ENCODE measurements at places on chromosomes 5 and 9. TPM values are rescaled to one million over a fixed set of nuclear protein-coding genes. Genes with fewer than 3 reads are reported as not detected.
A peak's percentile ranks its signal among the peaks of the same experiment; 100 is the strongest.

Gene CLPTM1L
- 142 TPM for total RNA-seq

Gene SPINK7
- not detected for total RNA-seq

Gene PRRC2B
- total RNA-seq: 124 TPM

Gene CDH9
- not detected for total RNA-seq

DNA sequence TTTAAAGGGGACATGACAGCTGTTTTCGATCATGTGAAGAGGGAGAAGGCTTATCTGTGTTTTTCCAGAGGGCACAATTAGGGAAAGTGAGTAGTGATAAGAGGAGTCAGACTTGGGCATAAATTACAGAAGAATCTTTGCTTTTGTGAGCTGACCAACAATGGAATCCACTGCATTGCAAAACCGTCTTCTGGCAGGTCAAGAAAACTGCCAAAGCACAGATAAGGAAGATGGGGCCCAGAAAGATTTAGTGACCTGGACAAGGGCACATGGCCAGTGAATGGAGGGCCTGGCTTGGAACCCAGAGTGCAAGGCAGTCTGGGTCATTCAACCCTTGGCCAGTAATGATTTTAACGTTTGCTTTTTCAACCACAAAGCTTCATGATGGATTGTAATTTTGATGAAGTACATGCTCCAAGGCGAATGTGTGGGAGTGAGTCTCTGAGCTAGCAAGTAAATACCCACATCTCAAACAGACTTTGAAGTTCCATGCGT lies 153.2 kb upstream of the MAST4 start:
- peak; percentile 86 for DNase-seq
- no peaks in the 10 kb centered on the region for H3K36me3 ChIP-seq
- peaks cover 10% of the 10 kb centered on the region for H3K4me1 ChIP-seq

DNA sequence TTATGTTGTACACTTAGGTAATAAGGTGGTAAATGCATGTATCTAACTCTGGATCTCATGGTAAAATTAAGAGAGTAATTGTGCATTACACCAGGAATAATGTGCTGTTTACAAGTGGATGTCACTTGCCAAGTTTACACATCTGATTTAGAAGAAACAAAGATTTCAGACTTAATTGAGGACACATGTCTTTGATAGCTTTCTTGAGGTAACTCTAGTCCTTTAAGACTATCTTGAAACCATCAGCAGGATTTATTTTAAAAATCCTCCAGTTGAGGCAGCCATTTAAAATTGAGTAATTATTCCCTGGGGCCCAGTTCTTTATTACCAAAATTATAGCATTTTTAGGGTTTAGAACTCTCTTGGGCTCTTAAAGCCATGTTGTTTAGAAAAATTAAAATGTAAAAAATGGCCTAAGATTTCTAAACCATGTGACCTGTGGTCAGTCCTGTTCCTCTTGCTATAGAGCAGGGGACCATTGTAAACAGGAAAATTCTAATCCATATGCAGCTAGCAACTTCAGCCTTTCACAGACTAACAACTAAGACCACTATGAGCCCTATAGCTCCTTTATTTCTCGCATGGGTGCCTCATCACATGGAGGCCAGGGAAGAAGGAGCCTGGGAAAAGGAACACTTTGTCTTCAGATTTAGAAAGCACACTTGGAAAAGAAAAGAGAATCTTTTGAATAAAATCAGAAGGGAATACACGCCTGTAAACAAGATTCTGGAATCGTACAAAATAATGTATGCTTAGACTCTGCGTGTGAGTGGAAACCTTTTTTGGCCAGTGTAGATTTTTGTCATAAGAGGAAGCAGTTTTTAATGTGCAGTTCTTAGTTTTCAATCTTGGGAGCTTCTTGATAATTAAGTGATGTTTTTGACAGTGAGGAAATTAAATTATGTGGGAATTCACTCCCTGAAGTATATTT lies 71.2 kb downstream of the ZSWIM6 start:
- no peaks in the 10 kb centered on the region for H3K36me3 ChIP-seq
- H3K27ac ChIP-seq: no peak overlapping the region
- no peaks in the 10 kb centered on the region for H3K4me1 ChIP-seq
- H3K4me3 ChIP-seq: no peak overlapping the region
- DNase-seq: no peak

DNA sequence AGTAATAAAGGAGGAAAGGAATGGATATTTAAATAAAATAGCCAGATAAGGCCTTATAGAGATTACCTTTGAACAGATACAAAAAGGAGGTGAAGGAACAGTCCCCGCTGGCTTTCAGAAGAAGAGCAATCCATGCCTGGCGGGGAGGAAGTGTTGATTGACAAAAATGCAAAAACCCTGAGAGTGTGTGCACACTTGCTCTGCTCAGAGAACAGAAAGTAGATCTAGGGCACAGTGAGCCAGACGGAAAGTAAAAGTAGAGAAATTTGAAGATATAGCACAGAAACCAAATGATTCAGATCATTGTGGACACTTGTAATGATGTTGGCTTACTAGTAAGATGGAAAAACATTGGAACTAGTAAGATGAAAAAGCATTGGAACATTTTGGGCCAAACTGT lies 720.6 kb downstream of the PTPRD start:
- DNase-seq: no peak
- H3K27ac ChIP-seq: no peak overlapping the region
- no peaks in the 10 kb centered on the region for H3K4me1 ChIP-seq
- H3K36me3 ChIP-seq: no peaks in the 10 kb centered on the region
- no peaks in the 10 kb centered on the region for H3K27me3 ChIP-seq

DNA sequence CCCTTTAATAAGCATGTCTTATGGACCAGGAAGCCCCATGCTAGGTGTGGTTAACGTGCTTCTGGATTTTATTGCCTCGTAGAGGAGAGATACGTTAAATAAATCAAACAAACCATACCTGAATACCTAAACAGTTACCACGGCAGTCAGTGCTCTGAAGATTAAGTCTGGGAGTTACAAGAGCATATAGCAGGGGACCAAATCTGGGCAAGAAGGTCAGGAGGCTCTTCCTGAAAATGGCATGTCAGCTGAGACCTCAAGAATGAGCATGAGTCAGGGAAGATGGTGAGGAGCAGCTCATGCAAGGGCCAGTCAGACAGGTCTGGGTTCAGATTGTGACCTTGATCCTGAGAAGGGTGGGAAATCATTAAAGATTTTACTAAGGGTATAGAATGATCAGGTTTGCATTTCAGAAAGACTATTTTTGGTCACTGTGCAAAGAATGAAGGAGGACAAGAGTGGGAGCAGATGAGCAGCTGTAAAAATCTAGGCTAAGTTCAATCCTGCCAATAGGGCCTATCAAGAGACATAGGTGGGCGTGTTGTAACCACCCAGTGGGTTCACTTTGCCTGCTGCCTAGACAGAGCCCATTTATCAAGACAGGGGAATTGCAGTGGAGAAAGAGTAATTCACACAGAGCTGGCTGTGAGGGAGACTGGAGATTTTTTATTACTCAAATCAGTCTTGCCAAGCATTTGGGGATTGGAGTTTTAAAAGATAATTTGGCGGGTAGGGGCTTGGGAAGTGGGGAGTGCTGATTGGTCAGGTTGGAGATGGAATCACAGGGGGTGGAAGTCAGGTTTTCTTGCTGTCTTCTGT lies 4.8 kb upstream of the ZNF366 start:
- no peak for DNase-seq
- no peaks in the 10 kb centered on the region for H3K27me3 ChIP-seq
- no peaks in the 10 kb centered on the region for H3K36me3 ChIP-seq
- no peaks in the 10 kb centered on the region for H3K4me1 ChIP-seq
- no peak overlapping the region for H3K4me3 ChIP-seq

- H3K27me3 ChIP-seq: no peaks in the 10 kb centered on the region
- H3K4me3 ChIP-seq: no peak overlapping the region
- no peak overlapping the region for H3K27ac ChIP-seq
- H3K4me1 ChIP-seq: no peaks in the 10 kb centered on the region
- no peaks in the 10 kb centered on the region for H3K36me3 ChIP-seq
Observed at GRCh38 chr5:162248107-162248713, 180.6 kb downstream of the GABRG2 start.

DNA sequence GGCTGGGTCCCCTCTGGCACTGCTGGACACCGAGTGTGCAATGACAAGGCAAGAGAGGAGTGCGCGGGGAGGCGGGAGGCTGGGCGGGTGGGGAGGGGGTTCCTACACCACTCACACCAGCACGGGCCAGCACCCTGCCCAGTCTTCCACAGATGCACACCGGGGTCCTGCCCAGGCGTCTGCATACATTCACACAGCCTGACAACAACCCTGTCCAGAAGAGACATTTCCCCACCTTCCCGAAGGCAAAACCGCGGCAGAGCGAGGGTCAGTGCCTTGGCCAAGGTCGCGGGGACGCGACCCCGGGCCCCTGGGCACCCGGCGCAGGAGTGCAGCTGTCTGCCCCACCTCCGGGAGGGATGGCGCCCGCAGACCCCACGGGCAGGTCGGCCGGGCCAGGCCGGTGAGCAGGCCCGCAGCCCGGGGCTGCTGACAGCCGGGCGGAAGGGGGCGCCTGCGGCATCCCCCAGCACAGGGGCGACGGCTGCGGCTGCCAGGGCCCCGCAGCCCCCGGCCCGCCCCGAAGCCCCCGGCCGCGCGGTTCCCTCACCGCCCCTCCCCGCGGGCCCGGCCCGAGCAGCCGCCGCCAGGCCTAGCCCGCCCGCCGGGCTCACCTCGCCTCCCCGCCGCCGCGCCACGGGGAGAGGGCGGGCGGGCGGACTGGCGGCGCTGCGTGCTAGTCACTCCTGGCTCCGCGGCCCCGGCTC lies 496 bp downstream of the MAPK9 start:
- H3K27me3 ChIP-seq: no peaks in the 10 kb centered on the region
- H3K36me3 ChIP-seq: no peaks in the 10 kb centered on the region
- H3K4me1 ChIP-seq: peaks cover 7% of the 10 kb centered on the region
- peak overlapping the region; percentile 91 for H3K4me3 ChIP-seq
- peak overlapping the region; percentile 21 for H3K27ac ChIP-seq
- peak; percentile 17 for DNase-seq

GRCh38 chr5:56142614-56143372 lies 90.3 kb downstream of the ANKRD55 start:
- H3K27me3 ChIP-seq: no peaks in the 10 kb centered on the region
- no peak overlapping the region for H3K27ac ChIP-seq
- DNase-seq: no peak
- no peak overlapping the region for H3K4me3 ChIP-seq
- no peaks in the 10 kb centered on the region for H3K36me3 ChIP-seq

DNA sequence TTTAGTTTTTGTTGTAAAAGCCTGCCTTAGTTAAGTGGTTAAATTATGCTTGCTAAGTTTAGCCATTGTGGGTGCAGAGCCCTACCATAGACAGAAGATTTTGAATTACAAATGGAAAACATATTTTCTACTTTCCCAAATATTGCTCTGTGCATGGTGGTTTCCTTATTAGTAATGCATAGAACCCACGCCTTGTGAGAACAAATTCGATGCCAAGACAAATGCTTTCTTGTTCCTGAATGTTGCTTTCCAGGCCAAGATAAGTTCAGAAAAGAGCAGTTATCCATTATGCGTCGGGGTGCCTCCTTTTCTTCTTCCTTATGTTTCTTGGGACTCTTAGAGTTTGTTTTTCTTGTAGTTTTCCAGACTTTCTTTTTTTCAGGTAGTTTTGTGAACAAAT lies 31.0 kb upstream of the GARNL3 start:
- no peaks in the 10 kb centered on the region for H3K27me3 ChIP-seq
- H3K4me1 ChIP-seq: peaks cover 8% of the 10 kb centered on the region
- H3K4me3 ChIP-seq: no peak overlapping the region

GRCh38 chr5:95924720-95925377 lies 36.8 kb downstream of the ELL2 start:
- H3K27ac ChIP-seq: no peak overlapping the region
- H3K27me3 ChIP-seq: no peaks in the 10 kb centered on the region
- no peaks in the 10 kb centered on the region for H3K36me3 ChIP-seq
- peaks cover 4% of the 10 kb centered on the region for H3K4me1 ChIP-seq
- H3K4me3 ChIP-seq: no peak overlapping the region

DNA sequence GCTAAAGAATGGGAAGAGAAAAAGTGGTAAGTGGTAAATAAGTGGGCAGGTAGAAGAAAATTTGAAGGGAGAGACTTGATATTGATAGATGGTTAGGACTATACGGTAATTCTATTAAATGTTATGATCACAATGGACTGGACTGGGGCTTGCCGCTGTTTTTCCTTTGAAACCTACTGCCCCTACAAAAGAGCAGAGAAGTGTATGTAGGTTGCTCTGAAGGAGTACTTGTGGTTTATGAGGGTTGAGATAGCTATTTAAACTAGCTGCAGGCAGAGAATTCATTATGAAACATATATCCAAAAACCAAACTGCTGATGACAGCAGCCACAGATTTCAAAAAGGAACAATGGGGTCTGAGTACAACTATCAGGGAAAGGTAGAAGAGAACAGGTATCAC lies 16.8 kb upstream of the HK3 start:
- no peak overlapping the region for H3K27ac ChIP-seq
- no peaks in the 10 kb centered on the region for H3K4me1 ChIP-seq
- H3K27me3 ChIP-seq: no peaks in the 10 kb centered on the region
- H3K4me3 ChIP-seq: no peak overlapping the region
- H3K36me3 ChIP-seq: peaks cover 3% of the 10 kb centered on the region

- H3K4me3 ChIP-seq: no peak overlapping the region
- H3K36me3 ChIP-seq: peaks cover 20% of the 10 kb centered on the region
- H3K27me3 ChIP-seq: no peaks in the 10 kb centered on the region
- no peak for DNase-seq
- H3K27ac ChIP-seq: no peak overlapping the region
Observed at GRCh38 chr5:179906294-179906794, 1.4 kb downstream of the TBC1D9B start.

DNA sequence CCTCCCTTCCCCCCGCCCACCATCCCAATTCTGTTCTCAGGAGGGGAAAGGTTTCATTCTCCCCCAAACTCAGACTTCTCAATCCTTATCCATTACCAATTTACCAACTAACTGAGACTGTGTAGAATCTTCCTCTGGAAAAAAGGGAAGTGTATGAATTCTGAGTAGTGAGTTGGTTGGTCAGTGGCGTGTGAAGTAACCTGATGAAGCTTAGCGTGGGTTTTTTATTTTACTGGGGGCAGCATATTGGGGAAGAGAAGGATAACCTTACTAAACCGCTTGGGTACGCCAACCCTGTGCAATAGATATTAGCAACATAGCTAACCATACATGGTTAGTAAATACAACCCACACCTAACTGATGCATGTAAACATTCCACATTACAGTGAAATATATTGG lies 1.1 kb upstream of the DNAJC21 start:
- peaks cover 14% of the 10 kb centered on the region for H3K36me3 ChIP-seq
- no peak for DNase-seq
- no peak overlapping the region for H3K27ac ChIP-seq
- peaks cover 14% of the 10 kb centered on the region for H3K4me1 ChIP-seq
- H3K4me3 ChIP-seq: no peak overlapping the region
